Activated CD8-positive, alpha-beta memory T cell treated with anti-CD3 and anti-CD28 coated beads, Interleukin-2, amount 10 ng/mL, durations not matched to agents 7 days and 5 days (primary cell): ENCODE measurements at places on chromosomes 6 and 20. TPM values are rescaled to one million over a fixed set of nuclear protein-coding genes. Genes with fewer than 3 reads are reported as not detected.

CYP24A1 gene
- total RNA-seq, result not detected

- DNase-seq, result no peak
Observed at GRCh38 chr20:53224851-53225250, 252.7 kb downstream of the TSHZ2 start.

DNA sequence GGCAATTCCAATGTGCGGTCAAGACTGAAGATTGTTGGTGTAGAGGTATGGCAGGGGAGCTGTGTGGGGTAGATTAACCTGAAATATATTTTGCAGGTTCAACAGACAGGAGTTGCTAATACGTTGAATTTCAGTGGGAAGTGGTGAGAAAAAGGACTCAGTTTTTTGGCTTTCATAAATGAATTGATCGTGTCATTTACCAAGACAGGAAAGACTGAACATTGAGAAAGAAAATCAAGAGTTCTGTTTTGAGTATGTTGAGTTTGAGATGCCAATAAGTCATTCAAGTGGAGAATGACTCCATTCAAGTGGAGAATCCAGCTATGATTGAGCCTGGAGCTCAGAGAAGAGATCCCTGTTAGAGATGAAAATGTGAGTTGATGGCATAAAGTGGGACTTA lies 31.1 kb downstream of the NFYA start:
- DNase-seq, result no peak

- DNase-seq, result no peak
Observed at GRCh38 chr20:53826597-53827291, 233.1 kb upstream of the ZNF217 start.

- no peak for DNase-seq
Observed at GRCh38 chr6:40499215-40499614, 87.9 kb downstream of the LRFN2 start.

- no peak for DNase-seq
Observed at GRCh38 chr20:57573894-57574293, 13.0 kb downstream of the PCK1 start.

DNA sequence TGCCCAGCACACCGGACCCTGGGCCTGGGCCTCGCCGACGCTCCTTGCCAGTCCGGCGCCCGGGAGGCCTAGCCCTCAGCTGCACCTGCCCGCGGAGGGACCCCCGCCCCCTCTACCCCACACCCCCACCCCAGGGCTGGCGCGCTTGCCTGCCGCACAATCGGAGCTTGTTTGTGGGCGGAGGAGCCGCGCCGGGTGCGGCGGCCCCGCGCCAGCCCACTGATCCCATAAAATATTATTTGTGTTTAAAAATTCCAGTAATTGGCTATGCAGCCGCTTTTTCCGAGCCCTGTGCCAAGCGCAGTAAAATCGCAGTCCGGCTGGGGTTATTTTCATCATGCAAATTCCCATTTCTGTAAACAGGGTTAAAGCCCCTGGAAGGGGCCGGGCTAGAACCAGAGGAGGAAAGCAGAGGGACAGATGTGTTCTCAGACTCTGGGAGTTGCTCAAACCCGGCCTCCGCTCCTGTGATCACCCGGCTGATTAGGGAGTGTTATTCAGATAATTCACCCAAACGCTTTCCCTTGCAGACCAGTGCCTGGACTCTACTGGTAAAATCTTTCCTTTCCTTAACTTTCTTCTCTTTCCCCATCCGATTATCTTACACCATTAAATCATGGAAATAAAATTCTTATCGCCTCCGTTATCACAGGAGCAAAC lies 93.1 kb downstream of the NCR2 start:
- DNase-seq, result no peak
